ENCODE measurements at places on chromosomes 1 and 21.

DNA sequence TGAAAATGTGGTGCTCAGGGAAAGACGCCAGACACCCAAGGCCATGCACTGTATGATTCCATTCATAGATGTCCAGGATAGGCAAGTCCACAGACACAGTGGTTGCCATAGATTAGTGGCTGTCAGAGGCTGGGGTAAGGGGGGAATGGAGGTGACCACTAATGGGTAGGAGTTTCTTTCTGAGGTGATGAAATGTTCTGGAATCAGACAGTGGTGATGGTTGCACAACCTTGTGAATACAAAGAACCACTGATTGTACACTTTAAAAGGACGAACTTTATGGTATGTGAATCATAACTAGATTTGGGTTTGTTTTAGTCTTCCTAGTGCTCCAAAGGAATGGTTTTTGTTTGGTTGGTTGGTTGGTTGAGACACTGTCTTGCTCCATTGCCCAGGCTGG, 51.7 kb downstream of the PRAMEF20 start:
- no peak for DNase-seq

DNA sequence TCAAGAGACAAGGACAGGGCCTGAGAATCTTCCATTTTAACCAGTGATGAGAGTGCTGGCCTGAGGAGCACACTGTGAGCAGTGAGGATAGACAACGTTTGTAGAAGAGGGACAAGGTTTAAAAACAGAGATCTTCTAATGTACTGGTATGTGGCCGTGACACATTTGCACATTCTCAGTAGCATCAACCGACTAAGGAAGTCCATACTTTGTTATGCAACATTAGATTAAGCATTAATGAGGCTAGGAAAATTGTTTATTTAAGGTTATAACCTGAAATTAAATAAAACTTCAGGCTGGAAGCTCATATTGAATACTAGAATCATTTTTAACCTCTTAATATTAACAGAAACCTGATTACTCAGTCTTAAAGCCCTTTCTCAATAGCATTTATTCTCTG, 99.0 kb downstream of the SLC45A1 start:
- DNase-seq: no peak

DNA sequence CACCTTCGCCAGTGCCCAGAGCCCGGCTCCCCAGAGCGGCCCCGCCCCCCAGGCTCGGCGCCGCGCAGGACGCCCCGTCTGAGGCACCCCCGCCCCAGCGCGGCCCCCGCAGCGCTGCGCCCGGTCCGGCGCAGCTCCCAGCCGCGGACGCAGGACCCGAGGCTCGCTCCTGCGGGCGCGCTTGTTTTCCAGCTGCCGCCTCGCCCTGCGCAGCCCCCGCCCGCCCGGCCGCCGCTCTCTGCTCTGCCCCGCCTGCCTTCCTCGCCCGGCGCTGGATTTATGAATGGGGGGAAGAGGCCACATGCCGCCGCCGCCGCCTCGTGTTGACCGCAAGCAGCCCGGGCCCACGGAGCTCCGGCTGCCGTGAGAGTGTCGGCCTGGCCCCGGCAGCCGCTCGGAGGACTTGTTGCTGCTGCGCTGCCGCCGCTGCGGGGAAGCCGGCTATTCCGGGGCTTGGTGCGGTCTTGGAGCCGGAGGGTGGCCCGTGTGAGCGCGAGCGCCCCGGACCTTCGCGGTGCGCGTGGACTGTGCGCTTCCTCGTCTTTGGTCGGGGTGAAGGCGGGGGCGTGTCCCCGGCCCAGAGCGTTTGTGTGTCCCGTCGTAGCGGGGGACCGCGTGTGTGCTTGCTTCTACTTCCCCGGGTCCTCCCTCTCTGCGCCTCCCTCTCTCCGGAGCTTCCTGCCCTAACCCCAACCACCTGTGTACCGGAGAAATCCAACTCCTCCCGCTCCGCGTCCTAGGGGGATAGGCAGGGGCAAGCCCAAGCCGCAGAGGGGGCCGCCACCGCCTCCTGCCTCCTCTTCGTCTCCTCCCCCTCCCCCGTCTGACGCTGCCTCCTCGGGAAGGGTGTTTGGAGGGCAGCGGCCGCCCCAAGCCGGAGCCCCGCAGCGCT, 736 bp downstream of the KCNC4 start:
- DNase-seq: peak; percentile 28

DNA sequence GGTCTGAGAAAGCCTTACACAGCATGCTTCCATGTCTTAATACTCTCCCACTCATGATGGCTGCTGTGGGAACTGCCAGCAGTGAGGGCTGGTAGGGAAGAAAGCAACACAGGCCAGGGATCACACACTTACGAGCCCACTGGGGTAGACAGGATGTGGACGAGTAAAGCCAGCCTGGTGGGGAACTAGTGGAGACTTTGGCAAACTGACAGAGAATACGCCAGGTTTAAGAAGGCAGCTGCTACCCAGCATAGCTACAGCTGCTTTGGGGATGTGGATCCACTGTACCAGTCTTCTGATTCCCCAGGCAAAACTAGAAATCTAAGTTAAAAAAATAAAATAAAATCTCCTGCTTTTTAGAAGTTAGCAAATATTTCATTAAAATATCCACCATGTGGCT, 664.0 kb downstream of the SMYD3 start:
- no peak for DNase-seq

DNA sequence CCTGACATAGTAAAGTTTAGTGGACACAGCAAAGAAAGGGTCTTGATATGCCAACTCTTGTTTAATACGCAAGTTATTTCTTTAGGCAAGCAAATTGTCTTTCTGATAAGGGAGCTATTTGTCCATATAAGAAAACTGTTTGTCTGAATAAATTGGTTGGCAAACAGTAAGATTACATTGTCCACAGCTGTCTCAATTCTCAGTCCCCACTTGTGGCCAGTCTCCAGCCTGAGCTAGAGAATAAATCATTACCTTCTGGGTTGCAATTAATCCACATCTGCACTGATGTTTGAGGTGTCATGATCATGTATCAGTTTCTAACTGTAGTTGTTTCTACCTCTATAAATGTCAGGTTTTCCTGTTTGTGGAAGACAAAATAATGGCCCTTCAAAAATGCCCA, 60.0 kb upstream of the TNR start:
- DNase-seq: no peak

DNA sequence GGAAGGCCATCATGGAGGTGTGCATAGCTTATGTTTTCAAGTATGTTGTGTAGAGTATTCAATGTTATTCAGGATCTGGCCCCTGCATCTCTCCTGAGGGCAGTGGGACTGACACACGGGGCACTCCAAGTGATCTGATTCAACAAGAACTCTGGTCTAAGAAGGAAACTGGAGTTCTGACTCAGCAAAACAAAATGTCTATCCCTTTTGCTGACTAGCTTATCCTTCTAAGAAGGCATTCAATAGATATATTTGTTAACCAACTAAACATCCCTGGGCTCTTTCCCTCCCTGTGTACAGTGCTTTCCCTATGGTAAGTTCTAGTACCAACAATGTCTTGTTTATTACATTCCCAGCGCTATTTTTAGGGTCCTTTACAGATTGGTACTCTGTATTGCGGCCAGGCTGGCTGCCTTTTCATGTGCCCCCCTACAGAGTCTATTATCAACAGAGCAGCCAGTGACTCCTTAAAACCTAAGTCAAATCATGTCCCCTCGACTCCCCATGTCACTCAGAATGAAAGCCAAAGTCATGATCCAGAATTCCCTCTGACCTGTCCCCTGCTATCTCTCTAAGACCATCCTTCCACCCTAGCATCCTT, 304.9 kb downstream of the KCNH1 start:
- DNase-seq: no peak

- peak; percentile 98 for DNase-seq
Measured at GRCh38 chr1:116497656-116498055, 73.2 kb downstream of the CD58 start.

DNA sequence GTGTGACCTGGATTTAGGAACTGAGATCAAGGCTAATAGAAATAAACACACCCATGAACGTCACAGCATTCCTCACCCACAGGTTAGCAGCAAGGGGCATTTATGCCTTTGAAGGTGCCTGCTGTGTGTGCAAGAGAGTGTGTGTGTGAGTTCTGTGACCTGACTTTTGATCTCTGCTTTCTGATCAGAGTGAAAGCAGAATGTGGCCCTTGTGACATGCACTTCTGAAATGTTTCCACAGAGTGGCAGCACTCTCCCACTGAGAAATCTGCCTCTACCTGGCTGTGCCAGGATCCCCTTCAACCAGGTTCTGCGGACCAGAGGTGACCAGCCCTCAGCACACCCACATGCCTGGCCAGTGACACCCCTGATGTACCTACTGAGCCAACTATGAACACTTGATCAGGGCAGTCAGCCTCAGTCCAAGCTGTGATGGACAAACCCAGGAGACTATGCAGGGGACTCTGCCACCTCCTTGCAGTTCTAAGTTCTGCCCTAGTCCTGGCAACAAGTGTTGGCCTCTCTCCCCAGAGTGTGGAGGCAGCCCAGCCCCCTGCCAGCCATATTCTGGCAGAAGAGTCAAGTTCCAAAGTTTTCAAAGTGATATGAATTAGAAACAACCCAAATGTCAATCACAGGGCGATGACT, 41.0 kb downstream of the RXRG start:
- DNase-seq: peak; percentile 26

- no peak for DNase-seq
Measured at GRCh38 chr1:203183828-203184227, 2.7 kb downstream of the CHI3L1 start.
